ENCODE measurements at places on chromosomes 4 and X.

GRCh38 chr4:138889216-138889615, 126.4 kb upstream of the NOCT start:
- no peak for DNase-seq

DNA sequence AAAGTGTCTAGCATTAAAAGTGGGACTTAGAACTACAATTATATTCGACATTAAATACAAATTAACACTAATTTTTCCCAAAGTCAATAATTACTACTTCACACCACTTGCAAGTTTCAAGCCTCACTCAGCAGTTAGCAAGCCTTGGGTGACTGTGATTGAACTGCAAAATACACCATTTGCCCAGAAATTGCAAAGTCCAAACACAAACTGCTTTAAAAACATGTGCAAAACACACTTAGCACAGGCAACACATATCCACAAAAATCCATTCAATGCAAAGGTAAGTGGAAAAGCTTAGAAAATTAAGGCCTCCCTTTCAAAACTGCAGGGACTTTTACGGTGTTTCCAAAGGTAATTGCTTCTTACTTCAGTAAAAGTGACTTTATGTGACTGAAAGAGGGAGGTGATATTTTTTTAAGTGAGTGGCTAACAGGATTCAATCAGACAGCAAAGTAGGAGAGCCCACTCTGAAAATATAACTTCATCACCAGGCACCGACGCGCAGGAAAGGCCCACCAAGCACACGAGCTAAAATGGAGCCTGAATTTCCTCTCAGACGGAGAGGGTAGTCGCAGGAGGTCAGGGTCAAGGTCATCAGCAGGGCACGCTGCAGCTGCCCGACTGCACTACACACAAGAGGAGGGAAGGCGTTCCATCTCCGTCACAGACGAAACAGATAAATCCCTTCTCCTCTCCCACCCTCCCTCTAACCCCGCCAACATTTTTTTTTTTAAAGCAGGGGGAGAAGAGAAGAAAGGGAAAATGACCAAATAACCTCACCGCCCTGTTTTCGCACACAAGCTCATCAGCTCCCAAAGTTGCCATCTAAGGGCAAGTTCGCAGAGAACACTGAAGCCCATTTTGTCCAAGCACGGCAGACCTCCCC, 3.1 kb downstream of the ZNF827 start:
- no peak for DNase-seq

GRCh38 chr4:4677556-4678522, 136.0 kb upstream of the STX18 start:
- no peak for DNase-seq

- no peak for DNase-seq
Observed at GRCh38 chrX:155767876-155768769, 113.0 kb upstream of the VAMP7 start.

GRCh38 chr4:152780267-152780778, 569 bp downstream of the ARFIP1 start:
- no peak for DNase-seq

GRCh38 chrX:115494161-115494560, 66.8 kb upstream of the PLS3 start:
- DNase-seq = peak; percentile 21

DNA sequence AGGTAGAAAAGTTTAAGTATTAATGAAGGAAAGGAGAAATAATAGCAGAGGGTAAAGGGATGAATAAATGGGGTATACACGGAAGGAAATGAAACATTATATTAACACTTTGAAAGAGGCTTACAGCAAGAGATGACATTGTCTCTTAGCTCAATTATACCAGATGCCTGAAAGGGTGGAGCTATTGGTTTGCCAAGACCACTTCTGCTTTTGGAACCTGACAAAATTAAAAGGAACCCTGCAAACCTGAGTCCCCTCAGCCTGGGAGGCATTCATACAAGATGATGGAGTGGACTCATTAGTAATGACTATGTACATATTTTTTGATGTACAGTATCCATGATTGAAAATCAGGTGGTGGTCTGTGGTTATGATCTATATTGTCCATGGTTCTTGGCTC, 45.1 kb upstream of the HPF1 start:
- no peak for DNase-seq

GRCh38 chrX:129360175-129360574, 163.1 kb downstream of the SMARCA1 start:
- DNase-seq = peak; percentile 46

- DNase-seq = no peak
Observed at GRCh38 chr4:118916691-118917289, 28.1 kb downstream of the SYNPO2 start.

All from NCI-H1092 (cell line).